Stimulated activated CD8-positive, alpha-beta memory T cell treated with anti-CD3 and anti-CD28 coated beads, Interleukin-4, amount 100 ng/mL, for 1 hour (primary cell): ENCODE measurements at places on chromosomes 1 and 21.

GRCh38 chr1:65793359-65793732 is 651 bp downstream of the PDE4B start:
- no peak for DNase-seq

GRCh38 chr1:116852910-116853309 is 56.8 kb upstream of the PTGFRN start:
- DNase-seq = no peak

DNA sequence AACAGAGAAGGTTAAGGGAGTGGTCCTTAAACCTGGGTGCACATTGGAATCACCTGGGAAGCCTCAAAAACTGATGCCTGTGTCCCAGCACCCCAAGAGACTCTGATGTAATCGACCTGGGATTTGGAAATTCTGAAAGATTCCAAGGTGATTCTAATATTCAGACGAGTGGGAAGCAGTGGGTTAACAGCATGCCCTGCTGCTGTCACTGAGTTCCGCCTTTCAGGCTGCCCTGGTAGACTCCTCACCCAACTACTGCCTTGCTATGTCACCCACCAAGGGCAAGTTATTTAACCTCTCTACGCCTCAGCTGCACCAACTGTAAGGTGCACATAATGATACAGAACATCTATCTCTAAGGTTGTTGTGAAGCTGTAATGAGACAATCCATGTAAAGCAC is 59.2 kb downstream of the CD34 start:
- no peak for DNase-seq

- no peak for DNase-seq
Measured at GRCh38 chr1:40897513-40897912, 35.4 kb upstream of the CITED4 start.

GRCh38 chr1:33637846-33638440 is 165.5 kb downstream of the ZSCAN20 start:
- DNase-seq = no peak

DNA sequence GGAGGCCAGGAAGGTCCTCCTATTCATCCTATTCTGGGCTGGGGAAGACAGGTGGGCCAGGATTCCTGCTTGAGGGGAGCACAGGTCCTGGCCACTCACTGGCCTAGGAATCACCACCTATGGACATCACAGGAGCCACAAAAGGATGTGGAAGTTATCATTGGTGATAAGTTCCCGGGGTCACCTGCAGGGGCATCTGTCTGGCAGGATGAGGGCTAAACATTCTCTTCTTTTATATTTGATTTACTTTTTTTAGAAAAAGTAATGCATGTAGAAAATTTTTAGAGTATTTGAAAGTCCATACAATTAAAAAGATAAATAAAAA is 33.2 kb upstream of the KIAA0040 start:
- DNase-seq = no peak

- DNase-seq = no peak
Measured at GRCh38 chr21:38599381-38599975, 101.2 kb upstream of the ERG start.

DNA sequence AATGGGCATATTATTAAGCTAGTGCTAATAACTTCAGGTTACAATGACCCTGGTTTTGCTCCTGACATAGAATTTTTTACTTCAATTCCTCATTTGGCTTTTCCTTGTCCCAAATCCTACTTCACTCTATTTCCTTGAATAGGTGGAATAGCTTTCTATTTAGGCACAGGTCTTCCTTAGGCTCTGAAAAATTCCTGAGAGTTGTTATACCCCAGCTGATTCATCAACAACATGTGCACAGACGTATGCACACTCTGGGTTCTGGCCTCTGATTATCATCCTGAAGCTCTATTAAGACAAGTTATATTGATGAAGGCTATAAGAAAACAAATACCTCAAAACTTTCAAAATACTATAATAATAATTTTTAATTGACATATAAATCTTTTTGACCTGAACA is 172.4 kb downstream of the NTMT2 start:
- no peak for DNase-seq

GRCh38 chr1:229280037-229280828 is 9.3 kb downstream of the RAB4A start:
- no peak for DNase-seq

DNA sequence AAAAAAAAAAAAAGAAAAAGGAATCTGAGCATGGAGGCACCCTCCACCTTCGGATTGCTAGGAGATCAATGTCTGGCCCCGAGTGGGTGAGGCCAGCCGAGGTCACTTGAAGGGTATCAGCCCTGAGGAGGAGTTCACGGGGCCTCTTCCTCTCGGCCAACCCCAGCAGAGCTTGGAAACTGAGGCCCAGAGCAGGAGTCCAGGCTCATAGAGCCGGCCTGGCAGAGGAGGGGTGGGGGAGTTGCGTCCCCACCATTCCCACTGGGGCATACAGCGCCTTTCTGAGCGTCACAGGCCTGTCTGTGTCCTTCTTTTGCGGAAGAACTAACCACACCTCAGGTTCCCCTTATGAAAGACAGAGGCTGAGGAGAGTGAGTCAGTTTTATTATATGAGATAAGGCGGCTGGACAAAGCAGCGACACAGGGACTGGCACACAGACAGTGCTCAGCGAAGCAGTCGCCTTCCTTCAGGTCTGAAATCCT is 17.1 kb upstream of the EPHA2 start:
- no peak for DNase-seq

DNA sequence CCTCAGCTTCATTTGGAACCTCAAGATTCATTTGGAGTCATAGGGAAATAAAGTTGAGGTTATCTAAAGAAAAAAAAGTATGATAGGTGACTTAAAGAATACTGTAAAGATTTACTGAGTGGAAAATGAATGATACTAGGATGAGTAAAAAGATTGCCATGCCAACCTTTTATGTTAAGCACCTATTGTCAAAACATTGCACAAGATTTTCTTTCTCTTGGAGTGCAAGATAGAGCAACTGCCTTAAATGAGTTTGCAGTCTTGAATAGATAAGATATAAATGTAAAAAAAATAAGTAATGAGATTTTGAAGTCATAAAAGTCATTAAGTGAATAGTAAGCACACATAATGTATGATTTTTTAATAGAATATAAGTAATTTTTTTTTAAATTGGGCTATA is 5.1 kb upstream of the ANGPTL1 start:
- DNase-seq = no peak
